Pulmonary artery endothelial cell (primary cell): ENCODE measurements at places on chromosomes 3 and 15.
A peak's percentile ranks its signal among the peaks of the same experiment; 100 is the strongest.

DNA sequence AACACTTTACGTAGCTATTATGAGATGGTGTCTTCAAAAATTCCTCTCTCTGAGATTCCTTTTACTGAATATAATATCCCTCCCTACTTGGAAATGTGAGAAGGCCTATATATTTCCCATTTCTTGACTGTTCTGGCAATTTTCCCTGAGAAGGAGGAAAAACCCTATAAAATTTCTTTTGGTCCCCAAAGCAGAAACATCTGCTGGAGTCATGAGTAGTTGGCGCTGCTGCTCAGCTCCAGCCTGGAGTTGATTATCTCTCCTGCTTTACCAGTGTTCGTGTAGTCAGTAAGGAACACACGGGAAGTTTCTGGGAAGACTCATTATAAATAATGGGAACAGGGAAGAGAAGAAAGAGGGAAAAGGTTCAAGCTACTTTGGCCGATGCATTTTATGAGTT is 680.1 kb downstream of the EPHA3 start:
- DNase-seq = no peak

DNA sequence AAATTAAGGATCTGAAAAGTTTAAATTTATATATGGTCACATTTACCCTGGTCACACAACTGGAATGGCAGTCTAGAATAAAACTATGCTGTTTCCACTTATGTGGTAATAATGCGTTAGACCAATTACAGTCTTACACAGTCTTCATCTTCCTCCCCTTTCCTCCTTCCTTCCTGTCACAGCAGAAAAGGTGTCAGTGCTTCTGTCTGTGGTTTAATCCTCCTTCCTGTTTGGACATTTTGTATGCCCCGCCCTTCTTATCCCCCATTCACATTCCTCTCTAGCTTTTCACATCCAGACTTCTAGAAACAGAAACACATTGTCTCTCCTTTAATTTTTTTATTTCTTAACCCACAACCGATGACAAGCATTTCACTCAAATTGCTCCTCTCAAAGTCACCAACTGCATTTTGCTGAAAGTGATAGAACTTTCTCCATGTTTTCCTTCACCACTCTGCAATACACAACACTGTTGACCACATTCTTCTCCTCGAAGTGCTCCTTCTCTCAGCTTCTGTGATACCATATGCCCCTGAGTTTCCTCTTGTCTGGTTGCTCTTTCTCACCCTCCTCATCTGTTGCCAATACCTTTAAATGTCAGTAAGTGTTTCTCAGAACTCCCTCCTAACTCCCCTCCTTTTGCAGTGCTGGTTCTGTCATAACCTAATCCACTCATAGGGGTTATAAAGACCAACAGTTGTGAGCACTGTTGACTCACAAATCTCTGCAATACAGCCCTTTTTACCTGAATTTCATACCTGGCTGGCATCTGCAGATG is 271.6 kb downstream of the UBE2E2 start:
- no peak for DNase-seq

- DNase-seq = no peak
Observed at GRCh38 chr15:70112074-70112395, 14.3 kb upstream of the TLE3 start.

DNA sequence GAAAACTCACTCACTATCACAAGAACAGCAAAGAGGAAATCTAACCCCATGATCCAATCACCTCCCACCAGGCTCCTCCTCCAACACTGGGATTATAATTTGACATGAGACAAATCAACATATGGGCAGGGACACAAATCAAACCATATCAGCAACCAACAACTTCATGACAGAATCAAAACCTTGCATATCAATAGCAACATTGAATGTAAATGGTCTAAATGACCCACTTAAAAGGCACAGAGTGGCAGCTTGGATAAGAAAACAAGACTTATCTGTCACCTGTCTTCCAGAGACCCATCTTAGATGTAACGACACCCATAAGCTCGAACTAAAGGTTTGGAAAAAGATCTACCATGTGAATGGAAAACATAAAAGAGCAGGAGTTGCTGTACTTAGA is 40.8 kb downstream of the HDGFL3 start:
- no peak for DNase-seq

- no peak for DNase-seq
Observed at GRCh38 chr3:193853511-193854219, 260.7 kb downstream of the OPA1 start.

DNA sequence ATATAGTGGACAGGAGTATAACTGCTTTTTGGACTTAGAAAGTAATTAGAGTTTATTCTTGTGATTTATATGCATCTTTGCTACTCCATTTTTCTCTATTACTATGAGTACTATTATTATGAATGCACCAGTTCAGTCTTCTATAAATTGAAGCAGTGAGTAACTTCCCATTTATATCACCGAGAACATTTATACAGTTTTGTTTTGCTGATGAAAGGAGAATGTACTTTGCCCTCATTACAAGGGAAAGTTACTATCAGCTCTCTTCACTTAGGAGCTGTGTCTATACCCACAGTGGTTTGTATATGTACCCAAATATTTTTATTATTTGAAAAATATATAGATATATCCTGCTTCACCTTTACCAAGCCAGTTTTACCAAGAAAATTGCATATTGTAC is 5.7 kb downstream of the KBTBD12 start:
- no peak for DNase-seq

GRCh38 chr3:38059591-38059990 is 20.6 kb downstream of the DLEC1 start:
- no peak for DNase-seq

- DNase-seq = no peak
Observed at GRCh38 chr15:39834256-39834655, 51.6 kb upstream of the FSIP1 start.

GRCh38 chr15:82640672-82641071 is 6.5 kb downstream of the CPEB1 start:
- DNase-seq = no peak

- DNase-seq = no peak
Observed at GRCh38 chr3:77001062-77001701, 38.7 kb upstream of the ROBO2 start.

DNA sequence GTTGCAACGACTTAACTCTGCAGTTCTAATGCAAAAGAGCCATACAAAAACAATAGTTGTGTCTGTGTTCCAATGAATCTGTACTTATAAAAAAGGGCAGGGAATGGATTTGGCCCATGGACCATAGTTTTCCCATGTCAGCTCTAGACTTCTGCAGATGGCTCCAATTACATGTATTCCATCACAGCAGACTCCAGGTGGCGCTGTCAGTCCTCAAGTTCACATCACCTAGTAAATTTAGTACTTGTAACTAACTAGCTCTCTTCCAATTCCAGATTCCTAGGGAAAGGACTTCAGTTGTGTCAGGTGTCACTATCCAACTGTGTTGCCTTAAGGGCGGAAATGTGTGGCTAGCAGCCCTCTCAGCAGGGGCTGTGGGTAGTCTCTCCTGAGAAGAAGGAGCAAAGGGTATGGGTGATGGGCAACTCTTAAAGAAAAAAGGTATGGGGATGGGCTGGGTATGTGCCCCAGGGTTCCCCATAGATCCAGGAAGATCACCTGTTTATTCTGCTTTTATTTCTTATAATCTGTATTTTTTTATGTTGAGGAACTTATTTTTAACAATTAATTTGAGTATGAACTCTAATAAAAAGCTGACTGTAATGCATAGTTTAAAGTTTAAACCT is 36.2 kb downstream of the BBS4 start:
- DNase-seq = peak; percentile 19

- no peak for DNase-seq
Observed at GRCh38 chr15:46080016-46080415, 445.2 kb downstream of the SQOR start.

GRCh38 chr15:22936577-22937472 is 43.3 kb downstream of the CYFIP1 start:
- DNase-seq = no peak

DNA sequence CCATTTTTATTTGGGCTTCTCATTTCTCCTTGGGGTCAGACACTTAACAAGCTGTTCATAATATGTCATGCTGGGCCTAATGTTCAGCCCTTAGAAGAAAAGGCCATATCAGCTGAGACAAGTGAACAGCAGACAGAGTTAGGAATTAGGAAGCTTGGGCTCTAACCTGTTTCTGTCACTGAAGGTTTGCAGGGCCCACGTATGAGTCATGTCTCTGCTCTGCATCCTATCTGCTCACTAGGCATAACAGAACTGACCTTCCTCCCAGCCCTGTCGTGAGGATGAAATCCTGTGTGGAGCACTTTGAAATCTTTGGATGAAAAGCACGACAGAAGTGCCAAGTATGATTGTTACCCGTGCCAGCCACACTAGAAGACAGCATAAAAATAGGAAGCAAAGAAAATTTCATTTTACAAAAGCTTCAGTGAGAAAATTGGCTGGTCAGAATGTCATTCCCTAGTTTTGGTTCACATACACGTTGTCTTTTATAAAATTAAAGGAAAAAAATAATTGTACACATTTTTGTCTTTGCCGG is 26.5 kb upstream of the CD47 start:
- DNase-seq = no peak

DNA sequence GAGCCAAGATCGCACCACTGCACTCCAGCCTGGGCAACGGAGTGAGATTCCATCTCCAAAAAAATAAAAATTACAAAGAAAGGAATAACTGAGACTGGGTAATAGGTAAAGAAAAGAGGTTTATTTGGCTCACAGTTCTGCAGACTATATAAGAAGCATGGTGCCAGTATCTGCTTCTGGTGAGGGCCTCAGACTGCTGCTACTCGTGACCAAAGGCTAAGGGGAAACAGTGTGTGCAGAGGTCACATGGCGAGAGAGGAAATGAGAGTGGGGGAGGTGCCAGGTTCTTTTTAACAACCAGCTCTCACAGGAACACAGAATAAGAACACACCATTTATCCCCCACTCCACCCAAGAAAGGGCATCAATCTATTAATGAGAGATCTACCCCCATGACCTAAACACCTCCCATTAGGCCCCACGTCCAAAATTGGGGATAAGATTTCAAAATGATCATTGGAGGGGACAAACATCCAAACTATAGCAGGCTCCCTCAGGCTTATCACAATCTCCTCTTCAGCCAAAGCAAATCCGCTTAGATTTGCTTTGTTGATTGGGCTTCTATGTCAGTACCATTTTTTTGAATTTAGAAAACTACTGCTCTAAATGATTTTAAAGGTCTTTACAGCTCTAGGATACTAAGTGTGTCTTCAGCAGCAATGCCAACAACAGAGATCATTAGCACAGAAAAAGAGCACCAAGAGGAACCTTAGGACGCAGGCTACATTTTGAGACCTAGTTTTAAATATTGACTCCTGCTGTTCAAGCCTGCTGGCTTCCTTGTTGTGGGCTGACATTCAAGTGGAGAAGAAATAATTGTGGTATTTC is 84.2 kb upstream of the TBL1XR1 start:
- DNase-seq = no peak

DNA sequence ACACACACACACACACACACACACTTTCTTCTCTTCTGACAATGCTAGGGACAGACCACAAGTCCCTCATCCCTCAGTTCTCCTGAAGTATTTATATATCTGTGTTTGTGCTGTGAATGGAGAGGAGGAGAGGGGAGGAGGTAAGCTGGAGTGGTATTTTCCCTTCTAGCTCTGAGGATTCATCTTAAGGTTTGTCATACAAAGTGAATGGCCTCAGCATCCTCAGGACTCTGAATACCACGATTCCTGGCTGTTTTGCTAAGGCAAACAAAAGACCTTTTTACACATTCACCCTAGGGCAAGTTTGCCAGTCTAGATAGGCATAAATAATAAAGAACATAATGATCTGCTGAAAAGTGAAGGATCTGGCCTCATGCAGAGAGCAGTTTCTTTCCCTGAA is 65.7 kb upstream of the CHMP2B start:
- no peak for DNase-seq

DNA sequence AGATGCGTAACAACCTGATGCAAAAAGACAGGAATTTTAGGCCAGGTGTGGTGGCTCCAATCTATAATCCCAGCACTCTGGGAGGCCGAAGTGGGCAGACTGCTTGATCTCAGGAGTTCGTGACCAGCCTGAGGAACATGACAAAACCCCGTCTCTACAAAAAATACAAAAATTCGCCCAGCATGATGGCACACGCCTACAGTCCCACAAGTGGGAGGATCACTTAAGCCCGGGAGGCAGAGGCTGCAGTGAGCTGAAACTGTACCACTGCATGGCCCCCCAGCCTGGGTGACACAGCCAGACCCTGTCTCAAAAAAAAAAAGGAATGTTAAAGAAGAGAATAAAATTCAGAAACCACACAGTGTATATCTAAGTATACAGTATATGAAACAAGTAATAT is 40.7 kb downstream of the PTPN9 start:
- no peak for DNase-seq

DNA sequence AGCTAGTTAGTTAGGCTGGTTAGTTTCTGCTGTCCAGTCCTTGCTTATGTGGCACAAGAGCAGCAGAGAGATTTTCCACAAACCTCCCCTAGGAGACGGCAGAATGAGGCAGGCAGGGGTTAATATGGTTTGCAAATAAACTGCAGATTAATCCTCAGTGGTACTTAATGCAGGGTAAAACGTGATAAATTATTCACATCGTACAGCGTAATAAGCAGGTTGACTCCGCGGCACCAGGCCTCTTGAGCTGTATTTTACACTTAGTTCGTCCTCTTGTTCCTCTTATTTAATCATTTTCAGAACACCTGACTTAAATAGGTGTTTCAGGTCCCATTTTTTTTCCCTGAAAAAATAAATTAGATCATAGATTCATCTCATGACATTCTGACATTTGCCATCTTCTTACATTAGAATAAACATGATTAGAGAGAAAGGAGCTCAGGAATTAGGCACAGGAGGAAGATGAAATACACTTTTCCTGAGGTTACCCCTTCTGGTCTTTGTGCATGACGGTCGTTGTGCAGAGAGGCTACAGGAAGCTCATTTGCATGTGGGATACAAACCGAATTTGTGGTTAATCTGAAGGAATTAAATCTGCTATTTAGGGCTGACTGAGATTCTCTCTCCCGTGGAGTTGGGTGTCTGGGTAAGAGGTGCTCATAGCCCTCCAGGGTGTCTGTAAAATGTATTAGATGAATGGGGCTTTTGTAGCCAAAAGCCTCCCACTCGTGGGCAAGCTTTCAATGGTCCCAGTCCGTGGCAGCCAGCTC is 27.1 kb upstream of the VPS8 start:
- DNase-seq = no peak

GRCh38 chr3:62845996-62846395 is 29.2 kb downstream of the CADPS start:
- DNase-seq = no peak

DNA sequence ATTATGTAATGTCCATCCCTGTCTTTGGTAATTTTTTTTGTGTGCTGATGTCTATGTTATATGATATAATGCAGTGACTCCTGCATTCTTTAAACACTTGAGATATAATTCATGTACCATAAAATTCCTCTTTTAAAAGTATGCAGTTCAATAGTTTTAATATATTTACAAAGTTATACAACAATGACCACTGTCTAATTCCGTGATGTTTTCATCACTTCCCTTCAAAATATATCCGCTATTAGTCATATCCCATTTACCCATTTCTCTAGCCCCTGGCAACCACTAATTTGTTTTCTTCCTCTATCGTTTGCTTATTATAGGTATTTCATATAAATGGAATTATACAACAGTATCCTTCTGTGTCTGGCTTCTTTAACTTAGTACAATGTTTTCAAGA is 64.9 kb upstream of the SUCLG2 start:
- DNase-seq = peak; percentile 74

GRCh38 chr3:139425745-139426400 is 36.4 kb upstream of the COPB2 start:
- DNase-seq = no peak
